Hippocampal formation (tissue), 2 donors: ENCODE measurements at places on chromosomes 3 and 15.

DNA sequence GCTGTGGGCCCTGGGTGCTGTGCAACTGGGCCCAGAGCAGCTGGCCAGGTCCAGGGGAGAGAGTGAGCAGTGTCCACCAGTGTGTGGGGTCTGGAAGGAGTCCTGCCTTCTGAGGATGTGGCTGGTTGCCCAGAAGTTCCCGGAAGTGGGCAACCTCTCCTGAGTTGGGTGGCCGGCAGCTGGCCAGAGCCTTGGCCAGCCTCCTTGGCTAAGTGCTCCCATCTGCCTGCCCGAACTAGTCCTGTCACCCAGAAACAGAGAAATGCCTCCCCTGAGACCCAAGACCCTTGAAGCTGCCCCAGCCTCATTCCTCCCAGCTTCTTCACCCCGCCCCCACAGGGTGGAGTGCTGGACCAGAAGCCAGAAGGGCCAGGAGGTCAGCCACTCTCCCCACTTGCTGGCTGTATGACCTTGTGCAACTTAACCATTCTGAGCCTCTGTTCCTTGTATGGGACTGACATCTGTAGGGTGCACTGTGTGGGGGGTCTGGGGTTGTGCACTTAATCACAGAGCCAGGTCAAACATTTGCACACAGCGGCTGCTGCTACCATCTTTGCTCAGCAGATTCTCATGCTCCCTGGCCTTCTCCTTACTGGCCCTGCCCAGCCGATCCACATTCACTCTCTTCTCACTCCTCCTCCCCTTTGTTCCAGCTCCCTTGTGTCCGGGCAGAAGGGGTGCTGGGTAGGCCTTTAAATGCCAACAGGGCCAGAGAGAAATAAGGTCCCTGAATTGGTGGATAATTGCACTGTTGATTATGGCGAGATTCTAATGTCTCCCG is 7.5 kb upstream of the ALAS1 start:
- DNase-seq = peak; percentile 55

GRCh38 chr3:66037986-66038369 is 740 bp downstream of the MAGI1 start:
- no peak for DNase-seq

DNA sequence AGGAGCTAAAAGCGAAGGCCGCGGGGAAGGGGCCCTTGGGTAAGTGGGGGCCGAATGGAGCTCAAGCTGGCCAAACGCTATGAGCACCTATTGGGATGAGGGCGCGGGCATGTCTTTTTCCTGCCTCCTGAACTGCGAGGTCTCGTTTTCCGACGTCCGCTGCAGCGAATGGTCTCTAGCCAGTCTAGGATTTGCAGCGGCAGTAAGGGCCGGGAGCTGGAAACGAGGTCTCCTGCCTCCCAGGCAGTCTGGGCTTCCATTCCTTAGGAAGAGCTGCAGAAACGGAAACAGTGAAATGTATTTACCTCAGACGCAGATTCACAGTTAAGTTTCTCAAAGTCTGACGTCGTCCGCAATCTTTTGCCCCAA is 517 bp downstream of the TMA7 start:
- no peak for DNase-seq

- DNase-seq = no peak
These were observed 128.6 kb upstream of the ADAMTS9 start for GRCh38 chr3:64816355-64816754.

DNA sequence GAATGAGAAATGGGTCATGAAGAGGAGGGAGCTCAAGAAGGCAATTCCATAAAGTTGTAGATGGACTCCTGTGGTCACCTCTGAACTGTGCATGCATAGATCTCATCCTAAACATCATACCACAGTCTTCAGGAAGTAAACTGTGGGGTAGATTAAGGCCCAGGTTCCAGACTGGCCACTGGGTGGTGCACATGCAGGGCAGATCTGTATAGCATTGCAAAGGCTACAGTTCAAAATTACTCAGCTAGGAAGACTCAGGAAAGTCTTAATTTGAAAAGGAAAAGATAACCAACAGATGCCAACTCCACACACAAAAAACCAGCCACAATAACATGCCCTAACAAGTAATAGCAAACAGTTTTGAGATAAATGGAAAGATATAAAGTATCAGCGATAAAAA is 20.3 kb downstream of the KY start:
- DNase-seq = no peak

- DNase-seq = no peak
These were observed 287.4 kb upstream of the CTNNB1 start for GRCh38 chr3:40911928-40912327.

DNA sequence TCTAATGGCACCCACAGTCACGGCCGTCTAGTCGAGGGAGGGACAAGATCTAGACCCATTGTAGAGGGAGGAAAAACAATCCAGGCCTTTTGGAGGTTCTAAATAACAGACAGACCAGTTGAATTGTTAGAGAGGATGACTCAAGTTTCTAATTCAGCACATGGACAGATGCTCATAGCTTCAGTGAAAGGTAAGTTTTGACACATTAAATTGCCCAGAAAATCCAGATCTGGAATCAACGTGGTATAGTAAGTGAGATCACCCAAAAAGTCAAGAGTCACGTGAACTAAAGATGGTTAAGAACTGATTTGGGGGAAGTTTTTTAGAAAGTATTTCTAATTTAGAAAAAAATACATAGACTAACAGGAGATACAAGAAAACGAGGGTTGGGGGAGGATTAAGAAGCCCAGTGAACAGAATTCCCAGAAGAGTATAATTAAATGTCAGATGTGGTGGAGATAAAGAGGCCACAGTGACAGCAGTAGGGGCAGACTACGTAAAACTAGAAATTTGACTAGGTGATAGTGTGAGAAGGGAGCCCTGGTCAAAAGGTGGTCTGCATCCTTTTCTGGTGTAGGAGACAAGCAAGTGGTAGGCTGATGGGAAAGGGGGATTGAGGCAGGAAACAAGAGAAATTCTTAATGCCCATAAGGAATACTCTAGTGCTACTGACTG is 47.1 kb downstream of the CAPN7 start:
- no peak for DNase-seq

- DNase-seq = no peak
These were observed 17.6 kb upstream of the ACTL6A start for GRCh38 chr3:179544981-179545645.

GRCh38 chr3:158221426-158221825 is 111.5 kb downstream of the RSRC1 start:
- no peak for DNase-seq

- DNase-seq = no peak
These were observed 35.5 kb upstream of the PLCL2 start for GRCh38 chr3:16849229-16849628.

GRCh38 chr3:31532587-31533168 is at the start of gene STT3B:
Gene STT3B, plus strand, starts transcription at chr3:31532925. Its CDS starts 74 bp downstream, at chr3:31532999.
- DNase-seq = peak; percentile 79

GRCh38 chr3:54660714-54661132 is 267.1 kb downstream of the LRTM1 start:
- DNase-seq = no peak

DNA sequence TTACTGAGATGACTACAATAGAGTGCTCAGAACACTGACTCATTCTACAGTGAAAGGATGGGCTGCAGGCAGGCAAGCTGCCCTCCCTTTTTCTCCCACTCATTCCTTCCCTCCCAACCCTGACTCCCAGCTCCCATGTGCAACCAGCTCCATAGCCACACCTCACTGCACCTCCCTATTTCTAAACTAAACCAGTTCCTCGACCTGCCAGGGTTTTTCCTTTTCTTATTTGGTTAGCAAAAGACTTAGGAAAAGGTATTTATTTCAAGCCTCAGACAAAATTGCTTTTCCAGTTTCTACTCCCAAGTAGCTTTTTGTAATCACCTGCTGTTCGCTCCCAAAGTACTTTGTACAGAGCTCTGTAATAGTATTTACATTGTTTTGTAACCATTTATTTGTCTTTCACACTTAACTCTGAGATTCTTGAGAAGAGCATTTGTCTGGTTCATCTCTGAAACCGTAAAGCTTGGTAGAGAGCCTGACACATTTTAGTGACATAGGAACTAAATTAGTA is 2.2 kb downstream of the AADAC start:
- DNase-seq = no peak

DNA sequence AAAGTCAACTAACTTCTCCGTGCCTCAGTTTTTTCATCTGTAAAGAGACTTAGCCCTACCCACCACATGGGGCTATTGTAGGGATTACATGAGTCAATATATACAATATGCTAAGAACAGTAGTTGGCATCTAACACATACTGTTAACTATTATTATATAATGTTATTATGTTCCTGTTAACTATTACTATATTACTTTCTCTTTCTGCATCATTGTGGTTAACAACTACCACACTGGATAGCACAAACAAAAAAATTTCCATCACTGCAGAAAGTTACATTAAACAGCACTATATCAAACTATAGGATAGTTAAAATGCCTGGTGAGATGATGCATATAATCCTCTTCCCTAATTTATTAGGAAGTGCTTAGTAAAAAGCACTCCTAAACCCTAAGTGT is 23.7 kb downstream of the STAG1 start:
- no peak for DNase-seq

- no peak for DNase-seq
These were observed 6.9 kb downstream of the NSMCE3 start for GRCh38 chr15:29262738-29263137.
